Gastroesophageal sphincter (tissue), 4 donors: ENCODE measurements at places on chromosomes 6 and 20.

DNA sequence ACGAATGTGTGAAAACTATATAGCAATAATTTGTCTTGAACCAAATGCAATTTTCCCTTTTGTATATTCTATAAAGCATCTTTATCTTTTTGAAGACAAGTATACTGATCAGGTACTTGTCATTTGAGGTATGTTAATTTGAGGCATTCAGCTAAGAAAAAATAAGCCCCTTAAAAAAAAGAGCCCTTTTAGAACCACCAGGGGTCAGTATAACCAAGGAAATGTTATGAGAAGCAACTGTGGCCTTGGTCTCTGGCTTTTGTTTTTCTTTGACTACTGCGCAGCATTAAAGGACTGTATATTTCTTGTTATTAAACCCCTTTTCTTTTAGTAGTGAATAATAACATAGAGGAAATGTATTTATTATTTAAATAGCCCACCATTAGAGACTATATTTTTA is 43.1 kb downstream of the CD109 start:
- peak; percentile 60 for ATAC-seq

- ATAC-seq, result no peak
Observed at GRCh38 chr6:36904114-36904513, 18.4 kb downstream of the C6orf89 start.

- ATAC-seq, result no peak
Observed at GRCh38 chr6:167030222-167031072, 31.2 kb downstream of the CEP43 start.

DNA sequence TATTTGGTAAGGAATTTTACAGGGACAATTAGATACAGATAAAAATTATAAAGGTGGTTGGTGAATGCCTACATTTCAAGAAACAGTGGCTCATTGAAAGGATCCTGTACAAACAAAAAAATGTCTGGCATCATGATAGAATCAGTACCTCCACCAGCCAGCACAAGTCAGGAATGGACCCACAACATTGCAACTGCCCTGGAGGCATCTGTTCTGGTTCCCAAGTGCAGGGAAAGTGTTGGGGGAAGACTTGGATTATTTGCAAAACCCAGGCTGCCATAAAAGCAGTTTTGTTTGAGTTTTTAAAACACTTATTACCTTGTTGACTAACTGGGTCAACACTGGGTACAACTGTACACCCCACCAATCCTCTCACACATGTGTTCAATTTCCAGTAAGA is 24.3 kb downstream of the ARHGAP40 start:
- no peak for ATAC-seq

DNA sequence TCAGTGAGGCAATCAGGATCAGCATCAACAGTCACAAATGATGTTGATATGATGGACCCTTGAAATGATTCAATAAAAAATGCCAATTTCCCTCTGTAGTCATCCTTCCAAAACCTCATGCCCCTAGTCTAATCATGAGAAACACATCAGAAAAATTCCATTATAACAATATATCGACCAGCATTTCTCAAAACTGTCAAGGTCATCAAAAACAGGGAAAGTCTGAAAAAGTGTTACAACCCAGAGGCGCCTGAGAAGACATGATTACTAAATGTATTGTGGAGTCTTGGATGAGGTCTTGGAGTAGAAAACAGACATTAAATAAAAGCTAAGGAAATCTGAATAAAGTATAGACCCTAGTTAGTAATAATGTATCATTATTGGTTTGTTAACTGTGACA is 133.8 kb downstream of the SLC35B3 start:
- ATAC-seq, result no peak

DNA sequence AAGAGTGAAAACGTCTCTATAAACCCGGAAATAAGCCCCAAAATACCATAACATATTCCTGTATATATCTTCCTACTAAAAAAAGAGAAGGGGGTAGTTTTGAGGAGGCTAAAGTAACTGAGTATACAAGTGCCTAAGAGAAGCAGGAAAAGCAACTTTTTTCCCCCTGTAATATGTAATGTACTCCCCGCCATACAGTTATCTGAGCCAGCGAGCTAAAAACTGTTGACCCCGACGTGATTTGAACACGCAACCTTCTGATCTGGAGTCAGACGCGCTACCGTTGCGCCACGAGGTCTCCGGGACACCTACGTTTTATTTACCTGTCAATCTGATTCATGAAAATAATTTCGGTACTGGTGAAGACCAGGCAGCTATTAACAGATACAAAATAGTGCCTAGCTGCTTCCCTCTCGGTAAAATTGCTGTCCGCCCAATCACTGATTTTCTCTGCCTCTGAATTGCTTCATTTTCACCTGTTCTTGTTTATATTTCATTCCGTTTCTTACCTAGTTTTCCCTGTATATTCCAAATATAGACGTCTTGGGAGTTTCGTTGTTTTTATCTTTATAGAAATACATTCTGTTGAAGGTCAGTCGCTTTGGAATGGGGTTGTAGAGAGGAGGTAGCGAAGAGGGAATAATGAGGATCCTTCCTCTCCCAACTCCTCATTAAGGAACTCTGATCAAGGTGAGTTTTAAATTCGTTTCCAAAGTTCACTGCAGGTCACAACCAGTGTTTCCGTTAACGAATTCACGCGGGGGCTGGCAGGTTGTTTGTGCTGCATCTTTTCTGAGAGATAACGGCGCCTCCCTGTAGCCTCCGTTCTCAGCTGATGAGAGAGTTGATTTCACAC is 33.6 kb upstream of the BTN3A2 start:
- no peak for ATAC-seq

GRCh38 chr6:128062882-128063603 is 162.2 kb upstream of the THEMIS start:
- ATAC-seq, result no peak

GRCh38 chr6:166364456-166364855 is 18.3 kb downstream of the MPC1 start:
- ATAC-seq, result peak; percentile 75

DNA sequence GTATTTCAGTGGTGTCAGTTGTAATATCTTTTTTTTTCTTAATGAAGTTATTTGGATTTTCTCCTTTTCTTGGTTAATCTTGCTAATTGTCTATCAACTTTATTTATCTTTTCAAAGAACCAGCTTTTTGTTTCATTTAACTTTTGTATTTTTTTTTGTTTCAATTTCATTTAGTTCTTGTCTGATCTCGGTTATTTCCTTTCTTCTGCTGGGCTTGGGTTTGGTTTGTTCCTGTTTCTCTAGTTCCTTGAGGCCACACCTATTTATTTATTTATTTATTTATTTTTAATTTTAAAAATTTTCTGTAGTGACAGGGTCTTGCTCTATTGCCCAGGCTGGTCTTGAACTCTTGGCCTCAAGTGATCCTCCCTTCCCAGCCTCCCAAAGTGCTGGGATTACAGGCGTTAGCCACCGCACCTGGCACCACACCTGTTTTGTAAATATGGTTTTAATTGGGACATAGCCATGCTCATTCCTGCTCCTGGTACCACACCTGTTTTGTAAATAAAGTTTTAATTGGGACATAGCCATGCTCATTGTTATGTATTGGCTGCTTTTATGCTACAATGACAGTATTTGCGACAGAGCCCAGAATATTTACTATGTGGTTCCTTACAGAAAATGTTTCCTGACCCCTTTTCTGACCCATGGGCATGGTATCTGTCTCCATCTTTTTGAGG is 22.2 kb downstream of the KDM1B start:
- ATAC-seq, result no peak

DNA sequence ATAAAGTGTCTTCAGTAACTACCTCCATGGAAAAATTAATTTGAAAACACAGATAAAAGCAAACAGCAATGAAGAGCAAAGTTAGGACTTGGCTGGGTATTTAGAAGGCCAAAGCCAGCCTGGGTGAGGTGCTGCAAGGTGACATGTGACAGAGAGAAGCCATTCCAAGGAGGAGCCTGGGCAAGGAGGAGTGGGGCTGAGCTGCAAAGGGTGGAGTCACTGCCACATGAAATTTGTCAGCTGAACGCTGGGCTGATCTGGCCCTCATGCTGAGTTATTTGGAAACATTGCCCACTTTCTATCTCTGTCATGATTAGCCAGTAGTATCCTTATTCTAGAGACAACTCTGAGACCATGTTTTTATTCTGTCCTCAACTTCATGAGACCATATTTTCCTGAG is 76.3 kb downstream of the PERP start:
- ATAC-seq, result peak; percentile 7

DNA sequence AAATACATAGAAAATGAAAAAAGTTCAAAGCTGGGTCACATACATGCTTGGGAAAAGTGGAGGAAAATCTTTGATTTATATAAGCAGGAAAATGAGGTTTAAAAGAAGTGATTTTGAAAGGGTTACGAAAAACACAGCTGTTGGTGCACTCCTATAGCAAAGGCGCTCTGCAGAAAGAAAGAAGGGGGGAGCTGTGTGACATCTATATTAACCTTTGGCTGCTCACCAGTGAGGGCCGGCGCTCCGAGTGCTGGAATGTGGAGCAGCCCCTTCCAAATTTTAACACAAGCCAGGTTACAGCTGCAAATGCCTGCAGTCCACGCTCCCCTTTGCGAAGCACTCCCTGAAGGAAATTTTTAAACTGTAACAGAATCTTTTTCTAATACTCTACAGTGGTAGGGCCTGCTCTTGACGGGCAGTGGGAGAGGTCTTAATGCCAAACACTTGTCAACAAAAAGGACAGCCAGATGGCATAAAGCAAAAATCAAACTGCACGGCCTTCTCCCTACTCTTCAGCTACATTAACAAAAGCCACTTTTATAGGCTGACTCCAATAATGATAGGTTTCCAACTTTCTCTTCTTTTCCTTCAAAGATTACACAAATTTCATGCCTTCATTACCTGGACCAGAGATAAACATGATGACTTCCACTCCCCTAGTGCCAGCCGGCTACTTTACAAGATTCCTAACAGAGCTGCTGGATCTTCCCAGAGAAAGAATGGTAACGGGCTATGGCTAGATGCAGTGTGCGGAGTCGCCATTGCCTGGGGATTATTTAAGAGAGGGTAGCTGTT is 4.8 kb downstream of the BMP7 start:
- no peak for ATAC-seq

DNA sequence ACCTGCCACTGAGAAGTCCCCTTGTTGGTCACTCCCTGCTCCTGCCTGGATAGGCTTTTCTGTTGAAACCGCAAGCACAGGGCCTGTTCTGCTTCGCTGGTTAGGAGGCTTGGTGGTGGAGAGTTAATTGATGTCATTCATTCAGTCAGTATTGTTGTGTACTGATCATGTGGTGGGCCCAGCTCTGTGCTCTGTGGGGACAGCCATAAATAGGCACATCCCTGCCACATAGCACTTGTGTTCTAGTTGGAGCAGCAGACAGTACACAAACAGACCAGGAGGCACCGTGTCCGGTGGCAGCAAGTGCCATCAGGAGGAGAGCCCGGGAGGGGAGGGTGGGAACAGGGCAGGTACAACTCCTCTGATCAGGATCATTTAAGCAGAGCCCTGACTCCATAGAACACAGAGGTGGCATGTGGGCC is 155.2 kb upstream of the INSM1 start:
- no peak for ATAC-seq

GRCh38 chr20:4717816-4718570 is 3.7 kb upstream of the PRND start:
- ATAC-seq, result no peak

DNA sequence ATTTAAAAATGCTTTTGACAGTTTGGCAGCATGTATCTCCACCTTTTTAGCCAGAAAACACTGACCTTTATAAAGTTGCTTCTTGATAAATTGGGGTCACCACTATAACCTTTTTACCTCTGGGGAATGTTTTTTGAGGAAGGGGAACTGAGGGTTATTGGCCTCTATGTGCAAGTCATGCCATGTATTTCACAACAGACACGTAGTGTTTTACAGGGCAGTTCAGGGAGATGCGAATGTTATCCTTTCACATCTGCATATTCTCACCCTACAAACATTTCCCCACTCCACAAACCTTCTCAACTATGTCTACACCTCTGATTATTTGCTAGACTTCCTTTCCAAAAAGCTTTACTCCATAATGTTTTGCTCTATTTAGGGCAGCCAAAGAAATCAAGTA is 17.0 kb upstream of the SLA2 start:
- ATAC-seq, result no peak

DNA sequence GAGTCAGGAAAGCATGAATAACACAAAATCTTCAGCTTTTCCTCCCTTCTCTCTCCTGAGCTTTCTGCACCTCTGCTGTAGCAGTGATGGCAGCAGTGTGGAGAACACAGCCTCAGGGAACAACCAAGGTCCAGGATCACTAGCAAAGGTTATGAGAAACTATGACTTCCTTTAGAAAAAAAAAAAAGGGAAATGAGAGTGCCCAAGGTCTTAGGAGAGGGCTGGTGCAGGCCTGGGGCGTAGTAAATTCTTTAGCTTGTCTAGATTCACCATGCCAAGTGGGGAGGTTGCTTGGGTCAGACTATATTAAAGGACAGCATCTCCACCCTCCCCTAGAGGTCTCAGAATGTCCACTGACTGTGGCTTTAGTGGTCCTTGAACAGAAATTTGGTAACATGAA is 40.4 kb upstream of the POLR1H start:
- no peak for ATAC-seq

GRCh38 chr6:89385156-89385667 is 26.9 kb downstream of the RRAGD start:
- ATAC-seq, result no peak
